ENCODE measurements at places on chromosomes 7 and 10.
A peak's percentile ranks its signal among the peaks of the same experiment; 100 is the strongest.

DNA sequence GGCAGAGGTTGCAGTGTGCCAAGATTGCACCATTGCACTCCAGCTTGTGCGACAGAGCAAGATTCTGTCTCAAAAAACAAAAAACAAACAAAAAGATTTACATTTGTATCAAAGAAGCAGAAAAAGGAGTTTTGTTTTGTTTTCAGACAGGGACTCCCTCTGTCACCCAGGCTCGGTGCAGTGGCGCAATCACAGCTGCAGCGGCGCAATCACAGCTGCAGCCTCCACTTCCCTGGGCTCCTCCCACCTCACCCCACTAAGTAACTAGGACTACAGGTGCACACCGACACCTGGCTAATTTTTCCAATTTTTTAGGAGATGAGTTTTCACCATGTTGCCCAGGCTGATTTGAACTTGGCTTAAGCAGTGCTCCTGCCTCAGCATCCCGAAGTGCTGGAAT is 1.8 kb downstream of the ARMC10 start:
- no peak for DNase-seq

- DNase-seq = no peak
Observed at GRCh38 chr10:33106767-33107166, 148.7 kb upstream of the ITGB1 start.

GRCh38 chr10:113267619-113268562 is 285.0 kb upstream of the HABP2 start:
- DNase-seq = no peak

GRCh38 chr10:117152668-117153067 is 14.6 kb upstream of the VAX1 start:
- no peak for DNase-seq

GRCh38 chr10:111108441-111108840 is 31.6 kb downstream of the ADRA2A start:
- no peak for DNase-seq

- no peak for DNase-seq
Observed at GRCh38 chr7:142134909-142135308, 23.4 kb downstream of the MGAM2 start.

- no peak for DNase-seq
Observed at GRCh38 chr10:117860823-117861222, 185.9 kb downstream of the RAB11FIP2 start.

GRCh38 chr10:93820434-93820833 is 62.7 kb downstream of the LGI1 start:
- DNase-seq = no peak

GRCh38 chr7:132394283-132395198 is 181.7 kb downstream of the PLXNA4 start:
- no peak for DNase-seq

GRCh38 chr10:68752711-68753350 is 31.8 kb downstream of the CCAR1 start:
- no peak for DNase-seq

DNA sequence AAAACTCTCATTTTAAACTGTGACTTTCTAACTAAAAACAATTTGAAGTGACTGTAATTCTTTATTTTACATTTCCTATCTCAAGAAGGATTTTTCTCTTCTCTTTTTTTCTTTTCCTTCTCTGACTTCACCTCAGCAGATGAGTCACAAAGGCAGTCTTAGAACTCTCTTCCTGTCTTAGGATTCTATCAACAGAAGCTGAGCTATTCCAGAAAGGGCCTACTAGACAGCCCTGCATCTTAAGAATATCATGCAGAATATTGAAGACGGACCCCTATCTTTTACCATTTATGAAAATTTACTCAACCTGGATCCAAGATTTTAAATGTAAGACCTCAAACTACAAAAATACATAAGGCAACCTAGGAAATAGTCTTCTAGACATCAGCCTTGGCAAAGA is 365.7 kb upstream of the SEMA3C start:
- no peak for DNase-seq

- DNase-seq = no peak
Observed at GRCh38 chr7:13099154-13099795, 411.8 kb downstream of the ARL4A start.

GRCh38 chr10:101941871-101942270 is 98.3 kb upstream of the KCNIP2 start:
- DNase-seq = no peak

DNA sequence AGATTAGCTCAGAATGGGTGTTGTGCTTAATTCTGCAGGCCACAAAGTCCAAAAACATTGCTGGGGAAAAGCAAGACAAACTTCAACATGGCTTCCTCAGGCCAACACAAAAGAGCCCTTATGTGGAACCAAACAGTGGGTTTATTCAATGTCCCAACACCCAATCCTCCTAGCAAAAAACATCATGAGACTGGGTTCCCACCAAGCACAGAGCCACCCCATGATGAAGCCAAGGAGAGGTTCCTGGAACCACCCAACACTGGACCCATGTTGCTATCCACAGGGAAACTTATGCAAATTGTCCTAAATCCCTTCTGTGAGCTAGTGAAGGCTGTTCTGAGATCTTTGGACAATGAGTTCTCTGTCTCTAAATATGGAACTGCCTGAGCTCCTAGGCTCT is 24.0 kb downstream of the SLC25A13 start:
- no peak for DNase-seq

DNA sequence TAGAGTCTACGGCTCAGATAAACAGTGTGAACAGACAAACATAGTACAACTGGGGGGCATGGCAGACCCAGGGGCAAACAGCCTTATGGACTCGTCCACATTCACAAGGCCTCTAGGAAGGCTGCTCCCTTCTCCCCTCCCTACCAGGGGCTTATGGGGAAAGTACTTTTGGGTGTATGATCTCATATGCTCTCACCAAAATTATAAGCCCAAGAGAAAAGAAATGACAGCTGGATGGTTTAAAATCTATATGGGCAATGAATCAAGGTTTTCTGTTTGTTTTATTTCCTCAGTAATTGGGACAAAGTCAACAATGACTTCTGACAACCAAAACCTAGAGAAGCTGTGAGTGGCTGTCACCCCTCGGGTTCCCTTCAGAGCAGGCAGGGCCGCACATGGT is 144.4 kb downstream of the PKD1L1 start:
- no peak for DNase-seq

DNA sequence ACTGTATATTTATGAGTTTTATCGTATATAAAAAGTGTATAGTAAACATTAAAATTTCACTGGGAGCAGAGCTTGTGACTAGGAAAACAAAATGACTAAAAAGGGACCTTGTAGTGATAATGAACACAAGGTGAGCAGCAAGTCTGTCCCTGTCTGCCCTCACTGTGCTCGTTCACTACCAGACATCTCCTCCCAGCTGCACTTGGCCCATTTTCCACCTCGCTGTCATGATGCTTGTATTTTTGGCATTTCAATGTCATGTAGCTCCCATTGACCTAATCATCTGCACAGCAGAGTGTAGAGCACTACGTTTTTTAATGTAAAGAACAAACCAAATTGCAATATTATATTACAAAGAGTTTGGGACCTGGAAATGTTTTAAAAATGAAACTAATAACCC is 207.2 kb downstream of the ZEB1 start:
- no peak for DNase-seq

DNA sequence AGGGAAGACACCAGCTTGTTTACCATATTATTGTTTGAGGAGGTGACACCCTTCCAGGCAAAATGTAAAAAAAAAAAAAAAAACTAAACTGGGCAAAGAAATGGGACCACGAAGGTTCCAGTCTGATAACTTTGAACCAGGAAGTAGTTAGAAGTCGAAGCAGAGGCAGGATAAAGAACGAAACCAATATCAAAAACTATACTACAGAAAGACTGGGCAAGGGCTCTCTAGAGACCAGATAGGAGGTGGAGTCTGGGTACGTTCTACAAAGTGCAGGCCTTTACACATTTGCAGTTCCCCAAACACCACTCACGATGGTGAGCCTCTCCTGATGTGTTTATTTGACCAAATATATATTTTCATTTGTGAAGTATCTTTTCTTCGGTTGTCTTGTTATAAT is 125.7 kb upstream of the CDK1 start:
- DNase-seq = no peak

- DNase-seq = no peak
Observed at GRCh38 chr7:135342887-135343286, 109.2 kb downstream of the STRA8 start.

GRCh38 chr7:136874393-136875032 is 6.1 kb downstream of the CHRM2 start:
- DNase-seq = peak; percentile 41

GRCh38 chr10:130817046-130817624 is 494.4 kb downstream of the TCERG1L start:
- DNase-seq = no peak

DNA sequence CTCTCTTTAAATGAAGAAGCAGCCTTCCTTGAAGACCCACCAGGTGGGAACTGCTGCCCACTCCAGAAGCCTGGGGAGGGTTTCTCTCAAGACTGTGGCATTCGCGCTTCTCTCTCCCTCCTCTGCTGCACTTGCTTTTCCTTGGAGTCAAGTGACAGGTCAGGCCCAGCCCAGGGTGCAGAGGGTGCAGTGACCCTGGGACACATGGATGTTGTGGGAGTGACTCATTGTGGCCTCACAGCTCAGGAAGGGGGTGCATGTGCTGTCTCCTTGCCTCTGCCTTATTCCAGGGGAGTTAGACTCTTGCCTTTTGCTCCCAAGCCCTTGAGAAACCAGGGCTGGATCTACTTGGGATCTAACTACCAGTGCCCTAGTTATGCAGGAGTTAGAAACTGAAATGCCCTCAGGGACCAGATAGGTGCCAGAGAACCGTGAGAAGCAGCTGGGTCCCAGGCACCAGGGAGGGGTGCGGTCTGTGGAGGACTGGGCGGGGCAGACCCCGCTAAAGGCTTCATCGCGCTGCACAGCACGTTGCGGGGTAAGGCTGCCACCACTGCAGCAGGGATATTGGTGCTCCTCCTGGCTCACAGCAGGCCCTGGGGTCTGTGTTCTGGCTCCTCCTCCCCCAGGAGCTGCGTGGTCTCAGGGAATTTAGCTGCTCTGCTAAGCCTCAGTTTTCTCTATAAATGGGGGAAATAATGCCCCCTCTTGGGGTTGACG is 11.4 kb downstream of the FAM241B start:
- no peak for DNase-seq

Data from neuronal stem cell (in vitro differentiated cells).